ENCODE measurements at places on chromosomes 1 and 21.

- no peak for DNase-seq
Measured at GRCh38 chr21:38853421-38853919, 47.7 kb downstream of the ETS2 start.

DNA sequence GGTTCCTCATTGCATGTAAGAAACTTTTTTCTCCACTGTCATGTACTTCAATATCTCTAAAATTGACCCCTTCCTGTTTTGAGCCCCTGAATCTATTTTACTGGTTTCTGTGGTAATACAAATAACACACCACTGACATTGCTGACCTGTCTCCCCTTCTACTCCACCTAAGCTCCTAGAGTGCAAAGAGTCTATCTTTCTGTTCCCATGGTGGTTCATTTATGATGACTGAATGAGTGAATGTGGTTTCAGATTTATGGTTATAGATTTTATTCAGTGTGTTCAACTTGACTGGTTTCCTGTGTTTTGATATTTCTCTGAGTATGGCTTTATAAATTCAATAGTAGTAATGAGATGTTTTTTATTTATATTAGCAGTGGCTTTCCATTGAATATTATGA lies 127.7 kb downstream of the MAGI3 start:
- DNase-seq = no peak

DNA sequence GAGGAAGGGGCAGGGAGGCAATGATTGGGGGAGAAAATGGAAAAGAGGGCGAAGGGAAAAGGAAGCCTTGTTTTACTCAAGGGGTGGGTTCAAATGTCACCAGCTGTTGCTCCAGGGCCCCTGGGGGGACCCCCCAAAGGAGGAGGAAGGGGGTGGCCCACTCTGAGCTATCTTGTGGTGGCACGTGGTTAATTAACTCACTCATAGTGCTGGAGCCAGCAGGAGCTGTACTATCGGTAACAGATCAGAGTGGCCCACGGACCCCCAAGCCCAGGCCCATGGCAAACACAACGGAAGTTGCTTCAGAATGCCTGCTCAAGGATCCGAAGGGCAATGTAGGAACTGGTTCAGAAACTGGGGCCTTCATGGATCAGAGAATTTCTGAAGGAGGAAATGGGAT lies 7.2 kb downstream of the TFF2 start:
- no peak for DNase-seq

DNA sequence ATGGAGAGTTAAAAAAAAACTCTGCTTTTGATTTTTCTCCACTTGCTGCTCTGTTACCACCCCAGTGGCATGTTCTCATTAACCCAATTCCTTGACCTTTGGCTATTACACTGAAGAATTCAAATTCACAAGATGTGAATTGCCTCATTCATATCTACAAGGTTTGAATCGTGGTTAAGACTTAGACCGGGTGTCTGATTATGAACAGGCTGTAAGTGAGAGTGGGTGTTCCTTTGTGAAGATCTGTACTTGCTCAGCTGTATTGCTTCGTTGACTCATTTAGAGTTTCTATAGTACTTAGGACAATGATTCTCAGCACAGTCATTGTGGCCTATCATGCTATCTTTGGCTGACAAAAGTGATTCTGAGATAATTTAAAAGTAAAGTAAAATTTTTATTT lies 36.4 kb downstream of the DNM3 start:
- no peak for DNase-seq

DNA sequence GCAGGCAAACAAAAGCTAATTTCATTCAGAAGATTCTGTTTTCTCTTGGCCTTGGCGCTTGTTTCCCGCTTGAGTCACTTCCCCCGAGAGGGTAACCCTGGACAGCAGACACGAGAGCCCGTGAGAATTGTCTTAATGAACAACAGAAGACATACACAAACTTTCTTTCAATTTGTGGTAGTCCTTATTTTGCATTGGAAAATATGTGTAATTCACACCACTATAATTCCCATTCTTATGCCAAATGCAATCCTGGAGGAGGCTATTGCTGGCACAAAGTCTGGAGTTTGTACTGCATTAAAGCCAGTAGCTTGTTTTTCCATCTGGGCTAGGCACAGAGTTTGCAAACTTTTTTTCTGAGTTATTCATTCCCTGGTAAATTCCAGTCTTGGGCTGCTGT lies 109.8 kb upstream of the IVNS1ABP start:
- DNase-seq = no peak

GRCh38 chr1:55980582-55980981 lies 598.8 kb downstream of the PLPP3 start:
- no peak for DNase-seq

- no peak for DNase-seq
Measured at GRCh38 chr1:157407917-157408525, 144.3 kb downstream of the FCRL5 start.

GRCh38 chr1:156797212-156797871 lies 19.3 kb downstream of the SH2D2A start:
- DNase-seq = peak; percentile 65

- DNase-seq = no peak
Measured at GRCh38 chr1:58789996-58790660, 6.3 kb upstream of the JUN start.

- DNase-seq = no peak
Measured at GRCh38 chr1:113860891-113861290, 10.6 kb downstream of the PTPN22 start.

GRCh38 chr1:216014086-216014485 lies 409.2 kb downstream of the USH2A start:
- DNase-seq = no peak

DNA sequence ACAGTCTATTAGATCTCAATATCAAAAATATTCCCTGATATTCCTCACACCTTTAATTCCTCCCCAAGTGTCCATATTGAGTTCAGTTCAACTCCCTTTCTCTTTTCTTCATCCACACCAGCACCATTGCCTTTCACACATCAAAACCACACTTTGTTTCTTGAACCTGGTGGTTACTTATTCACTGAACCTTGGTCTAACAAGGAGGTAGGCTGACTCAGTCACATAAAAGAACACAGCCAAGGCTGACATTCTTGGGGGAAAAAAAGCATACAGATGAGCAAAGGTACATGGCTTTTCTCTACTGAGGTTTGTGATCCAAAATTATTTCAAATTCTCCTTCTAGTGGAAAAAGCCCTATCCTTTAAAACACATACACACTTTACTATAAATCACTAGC lies 131.7 kb upstream of the USH2A start:
- DNase-seq = no peak

DNA sequence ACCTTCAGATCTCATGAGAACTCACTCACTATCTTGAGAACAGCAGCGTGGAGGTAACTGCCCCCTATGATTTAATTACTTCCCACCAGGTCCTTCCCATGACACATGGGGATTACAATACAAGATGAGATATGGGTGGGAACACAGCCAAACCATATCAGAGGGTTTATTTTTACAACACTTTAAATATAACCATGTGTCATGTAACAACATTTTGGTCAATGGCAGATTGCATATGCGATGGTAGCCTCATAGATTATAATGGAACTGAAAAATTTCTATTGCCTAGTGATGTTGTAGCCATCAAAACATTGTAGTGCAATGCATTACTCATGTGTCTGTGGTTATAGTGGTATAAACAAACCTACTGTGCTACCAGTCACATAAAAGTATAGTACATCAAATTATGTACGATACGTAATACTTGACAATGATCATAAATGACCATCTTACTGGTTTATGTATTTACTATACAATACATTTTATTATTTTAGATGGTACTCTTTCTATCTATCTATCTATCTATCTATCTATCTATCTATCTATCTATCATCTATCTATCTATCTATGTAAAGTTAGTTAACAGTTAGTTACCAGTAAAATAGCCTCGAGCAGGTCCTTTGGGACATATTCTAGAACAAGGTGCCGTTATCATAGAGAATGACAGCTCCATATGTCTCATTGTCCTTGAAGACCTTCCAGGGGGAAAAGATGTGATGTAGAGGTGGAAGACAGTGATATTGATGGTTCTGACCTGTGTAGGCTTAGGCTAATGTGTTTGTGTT lies 12.6 kb upstream of the S100B start:
- no peak for DNase-seq

DNA sequence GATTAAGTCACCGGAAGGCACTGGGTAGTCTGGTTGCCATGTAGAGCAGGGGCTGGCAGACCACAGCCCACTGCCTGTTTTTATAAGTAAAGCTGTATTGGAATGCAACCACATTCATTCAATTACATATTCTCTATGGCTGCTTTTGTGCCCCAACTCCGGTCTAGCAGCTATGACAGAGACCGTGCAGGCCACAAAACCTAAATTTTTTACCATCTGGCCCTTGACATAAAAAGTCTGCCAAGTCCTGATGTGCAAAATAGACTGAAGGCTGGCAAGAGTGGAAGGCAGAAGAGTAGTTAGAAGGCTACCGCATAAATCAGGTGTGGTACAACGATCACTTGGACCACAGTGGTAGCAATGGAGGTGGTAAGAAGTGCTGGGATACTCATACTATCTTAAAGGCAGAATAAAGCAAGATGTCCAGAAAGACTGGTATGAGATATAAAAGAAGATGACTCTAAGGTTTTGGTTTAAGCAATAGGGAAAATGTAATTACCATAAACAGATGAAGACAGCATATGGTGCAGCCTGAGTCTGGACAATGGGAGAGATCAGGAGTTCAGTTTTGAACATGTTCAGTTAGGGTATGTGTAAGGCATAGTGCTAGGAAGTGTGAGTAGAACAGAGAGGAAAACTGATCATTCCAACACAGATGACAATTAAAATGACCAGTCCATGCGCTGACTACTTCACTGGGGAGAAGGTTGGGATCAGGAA lies 37.2 kb downstream of the EGLN1 start:
- DNase-seq = no peak

GRCh38 chr1:15681349-15682292 lies 2.5 kb upstream of the PLEKHM2 start:
- DNase-seq = no peak

DNA sequence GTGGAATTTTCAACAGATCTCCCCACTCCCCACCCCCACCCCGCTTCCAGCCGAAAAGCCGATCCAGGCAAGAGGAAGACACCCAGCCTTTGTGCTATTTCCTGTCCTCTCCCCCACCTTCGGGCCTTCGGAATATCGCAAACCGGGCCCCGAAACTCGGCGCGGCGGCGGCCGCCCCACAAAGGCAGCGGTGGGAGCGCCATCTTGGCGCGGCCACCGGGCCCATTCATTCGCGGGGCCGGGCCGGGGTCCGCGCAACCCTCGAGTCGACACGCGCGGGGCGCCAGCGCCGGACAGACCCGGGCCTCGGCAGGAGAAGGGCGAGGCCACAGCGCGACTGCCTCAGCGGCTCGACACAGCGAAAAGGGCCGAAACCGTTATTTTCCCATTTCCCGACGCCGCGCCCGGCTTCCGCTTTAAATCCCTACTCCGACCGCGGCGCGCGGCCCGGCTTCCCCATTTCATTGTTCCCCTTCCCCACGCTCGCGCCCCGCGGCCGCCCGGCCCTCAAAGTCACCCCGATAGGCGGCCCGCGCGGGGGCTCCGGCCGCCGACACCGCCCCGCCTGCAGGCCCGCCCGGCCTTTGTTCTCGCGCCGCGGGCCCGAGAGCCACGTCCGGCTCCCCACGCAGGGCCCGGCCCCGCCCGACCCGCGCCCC lies 911 bp downstream of the GNB1 start:
- peak; percentile 60 for DNase-seq

DNA sequence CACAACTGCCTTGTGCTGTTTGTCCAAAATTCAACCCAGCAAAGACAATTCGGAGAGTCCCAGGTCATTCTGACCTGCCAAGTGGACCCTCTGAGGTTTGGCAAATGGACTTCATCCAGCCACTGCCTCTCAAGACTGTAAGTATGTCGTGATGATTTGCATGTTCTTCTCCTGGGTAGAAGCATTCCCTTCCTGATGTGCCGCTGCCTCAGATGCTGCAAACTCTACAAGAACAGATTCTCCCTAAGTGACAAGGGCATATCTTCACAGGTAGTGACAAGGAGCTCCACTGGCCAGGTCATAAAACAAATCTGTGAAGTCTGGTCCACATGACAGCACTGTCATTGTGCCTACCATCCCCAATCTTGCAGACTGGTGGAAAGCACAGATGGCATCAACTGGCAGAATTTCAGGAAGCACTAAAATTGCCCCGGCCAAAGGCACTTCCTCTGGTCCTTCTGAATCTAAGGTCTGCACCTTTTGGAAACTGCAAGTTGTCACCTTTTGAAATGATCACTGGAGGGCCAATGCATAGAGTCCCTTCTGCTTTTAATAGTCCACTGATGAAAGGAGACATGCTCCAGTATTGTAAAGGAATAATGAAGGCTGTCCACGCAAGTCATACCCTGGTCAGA lies 27.4 kb downstream of the POFUT2 start:
- no peak for DNase-seq

GRCh38 chr1:177596485-177596884 lies 373.4 kb downstream of the SEC16B start:
- no peak for DNase-seq

DNA sequence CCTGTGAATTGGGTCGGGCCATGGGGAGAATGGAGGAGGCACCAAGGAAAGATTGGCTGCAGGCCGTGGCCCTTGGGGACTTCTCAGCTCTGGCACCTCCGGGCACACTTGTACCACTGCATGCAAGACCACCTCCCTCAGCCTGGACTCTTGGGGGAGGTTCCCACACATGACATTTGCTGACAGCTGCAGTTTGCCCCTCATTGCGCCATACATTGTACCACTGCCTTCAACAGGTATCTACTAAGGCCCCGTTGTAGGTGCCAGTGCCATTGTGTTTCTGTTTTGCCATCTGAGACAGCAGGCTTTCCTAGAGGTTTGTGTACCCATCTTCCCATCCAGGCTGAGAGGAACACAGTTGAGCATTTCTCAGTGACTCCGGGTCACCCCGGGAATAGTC lies 159.4 kb upstream of the TMEM51 start:
- DNase-seq = no peak

GRCh38 chr21:26470351-26471098 lies 102.6 kb downstream of the CYYR1 start:
- DNase-seq = no peak

- no peak for DNase-seq
Measured at GRCh38 chr1:247883346-247883745, 12.0 kb upstream of the OR2W3 start.

DNA sequence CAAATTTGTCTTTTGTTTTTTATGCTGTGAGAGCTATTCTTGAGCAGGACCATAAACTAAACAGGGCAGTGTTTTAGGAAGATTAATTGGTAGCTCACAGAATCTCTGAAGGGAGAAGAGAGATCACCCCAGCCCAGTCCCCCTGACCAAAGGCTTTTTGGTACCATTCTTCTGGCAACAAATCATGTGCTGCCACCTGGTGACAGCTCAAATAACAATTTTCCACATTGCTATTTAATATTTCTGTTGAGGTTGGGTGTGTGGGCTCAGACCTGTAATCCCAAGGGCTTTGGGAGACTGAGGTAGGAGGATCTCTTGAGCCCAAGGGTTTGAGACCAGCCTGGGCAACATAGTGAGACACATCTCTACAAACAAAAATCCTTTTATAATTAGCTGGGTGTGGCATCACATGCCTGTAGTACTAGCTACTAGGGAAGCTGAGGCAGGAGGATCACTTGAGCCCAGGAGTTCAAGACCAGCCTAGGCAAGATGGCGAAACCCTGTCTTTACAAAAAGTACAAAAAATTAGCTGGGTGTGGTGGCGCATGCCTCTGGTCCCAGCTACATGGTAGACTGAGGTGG lies 2.2 kb upstream of the TESK2 start:
- peak; percentile 59 for DNase-seq

Data from stimulated activated CD4-positive, alpha-beta T cell treated with anti-CD3 and anti-CD28 coated beads, Interleukin-15, amount 100 ng/mL, for 24 hours (primary cell).